T-helper 1 cell (primary cell): ENCODE measurements at places on chromosomes 5 and 9.

DNA sequence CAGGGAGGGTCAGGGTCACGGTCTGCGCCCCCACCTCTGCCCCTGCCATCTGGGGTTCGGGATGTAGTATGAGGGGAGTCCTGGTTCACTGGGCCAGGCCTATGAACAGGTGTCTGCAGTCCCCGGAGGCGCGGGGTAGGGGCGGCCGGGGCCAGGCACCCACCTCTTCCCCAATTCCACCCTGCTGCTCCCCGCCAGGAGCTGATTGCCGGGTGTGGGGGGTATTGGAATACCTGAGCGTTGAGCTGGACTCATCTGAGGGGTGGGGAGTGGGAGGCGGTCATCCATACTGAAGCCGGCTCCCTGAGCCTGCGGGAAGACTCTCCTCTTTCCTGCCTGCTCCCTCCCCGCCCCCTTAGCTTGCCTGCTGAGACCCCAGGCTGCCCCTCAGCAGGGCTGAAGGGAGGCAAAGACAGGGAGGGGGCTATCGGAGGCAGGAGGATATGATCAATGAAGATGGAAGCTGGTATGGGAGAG, 679 bp downstream of the SLC6A7 start:
- DNase-seq: no peak

DNA sequence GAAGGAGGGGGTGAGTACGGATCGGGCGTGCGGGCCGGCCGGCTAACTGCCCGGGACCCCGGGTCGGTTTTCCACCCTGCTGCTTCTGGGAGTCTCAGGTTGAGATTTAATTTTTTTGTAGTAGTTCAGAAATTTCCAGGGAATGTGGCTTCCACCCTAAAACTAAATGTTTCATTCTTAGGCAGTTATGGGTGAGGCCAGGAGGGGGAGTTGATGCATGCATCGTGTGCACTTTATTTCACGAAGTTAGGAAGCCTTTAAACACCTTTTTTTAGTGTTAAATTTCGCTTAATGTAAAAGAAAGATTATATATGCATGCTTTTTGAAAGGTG, 905 bp downstream of the CDK9 start:
- DNase-seq: no peak

DNA sequence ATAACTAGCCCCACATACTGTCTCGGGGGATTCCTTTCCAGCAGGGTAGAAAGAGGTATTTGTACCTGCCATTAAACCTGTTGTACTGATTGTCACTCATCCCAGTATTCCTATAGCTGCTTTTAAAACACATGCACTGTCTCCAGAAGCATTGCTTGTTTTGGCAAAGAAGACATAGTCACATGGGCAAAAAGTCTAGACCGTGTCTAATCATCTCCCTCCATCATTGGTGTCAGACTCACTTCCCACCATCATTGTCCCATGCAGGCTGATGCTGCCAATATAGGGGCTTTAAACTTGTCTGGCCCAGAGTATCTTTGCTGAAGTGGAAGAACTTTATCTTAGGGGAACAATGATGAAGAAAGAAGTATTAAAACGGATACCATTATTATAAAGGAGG, 12.6 kb downstream of the DNAJC21 start:
- DNase-seq: no peak

GRCh38 chr5:89441965-89442364, 559.0 kb upstream of the MEF2C start:
- DNase-seq: no peak

GRCh38 chr9:96508227-96508940, 58.4 kb downstream of the HABP4 start:
- no peak for DNase-seq

- no peak for DNase-seq
Measured at GRCh38 chr5:133370036-133370831, 242.1 kb downstream of the FSTL4 start.

DNA sequence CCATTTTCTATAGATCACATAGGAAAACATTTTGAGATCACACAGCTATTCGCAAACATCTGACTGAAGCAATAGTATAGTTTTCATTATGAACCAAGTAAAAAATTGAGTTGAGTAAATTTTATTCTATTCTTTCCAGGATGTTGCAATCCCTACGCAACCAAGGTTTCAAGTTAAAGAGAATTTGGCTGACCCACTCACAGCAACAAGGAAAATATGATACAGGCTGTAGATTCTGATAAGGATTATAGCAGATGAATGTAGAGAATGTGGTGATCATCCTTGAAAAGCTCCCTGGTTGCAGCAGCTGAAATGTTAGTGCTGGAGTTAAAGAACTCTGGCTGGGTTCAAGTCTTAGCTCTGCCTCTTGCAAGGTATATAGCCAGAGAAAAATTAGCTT, 4.7 kb downstream of the ABCA1 start:
- no peak for DNase-seq

DNA sequence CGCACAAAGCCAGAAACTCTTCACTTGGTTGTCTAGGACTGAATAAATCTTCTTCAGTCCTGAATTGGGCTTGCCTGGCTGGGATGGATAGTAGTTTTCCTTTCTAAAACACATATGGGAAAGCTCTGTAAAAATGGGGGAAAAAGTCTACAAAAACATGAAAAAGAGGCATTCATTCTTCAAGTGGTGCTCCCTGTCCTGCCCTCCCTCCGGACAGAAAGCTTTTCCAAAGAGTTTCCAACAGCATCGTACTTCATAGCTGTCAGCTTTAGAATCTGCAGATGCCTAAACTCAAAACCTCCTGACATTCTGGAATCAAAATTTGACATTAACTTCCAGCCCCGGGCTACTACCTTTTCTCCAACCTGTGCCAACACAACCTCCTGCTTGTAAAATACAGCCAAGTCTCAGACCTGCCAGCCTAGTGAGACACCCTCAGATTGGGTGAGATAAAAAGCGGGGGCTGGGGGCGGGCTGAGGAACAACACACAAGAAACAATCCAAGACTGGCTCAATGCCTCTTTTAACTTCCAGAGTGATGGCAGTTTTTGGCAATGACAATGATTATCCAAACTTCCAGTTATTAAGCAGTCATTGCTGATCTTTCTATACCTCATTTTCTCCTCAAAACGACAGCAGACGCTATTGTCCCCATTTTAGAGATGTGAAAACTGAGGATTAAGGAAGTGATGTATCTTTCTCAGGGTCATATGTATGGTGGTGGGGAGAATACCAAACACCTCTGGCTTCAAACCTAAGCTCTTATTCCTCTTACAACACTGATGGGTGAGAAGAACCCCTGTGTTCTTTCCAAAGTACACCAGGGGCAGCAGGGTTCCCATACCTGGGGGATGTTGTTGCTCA, 1.3 kb downstream of the TNC start:
- no peak for DNase-seq

DNA sequence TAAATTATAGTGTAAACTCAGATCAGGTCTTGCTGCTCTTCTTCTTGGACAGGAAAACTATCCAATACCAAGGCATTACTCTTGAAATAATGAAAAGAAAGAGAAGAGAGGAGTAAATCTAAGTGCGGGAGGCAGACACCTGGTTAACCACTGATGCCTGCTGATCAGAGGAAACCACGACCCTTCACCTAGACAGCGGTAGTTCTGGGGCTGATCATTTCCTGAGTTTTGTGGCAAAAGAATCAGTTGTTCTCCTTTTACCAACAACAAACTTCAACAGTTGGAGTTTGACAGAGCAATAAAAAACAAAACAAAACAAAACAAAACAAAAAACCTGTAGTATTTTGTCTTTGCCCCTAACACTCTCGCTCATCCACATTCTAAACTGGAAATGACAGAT, 3.0 kb downstream of the RLN1 start:
- DNase-seq: no peak

DNA sequence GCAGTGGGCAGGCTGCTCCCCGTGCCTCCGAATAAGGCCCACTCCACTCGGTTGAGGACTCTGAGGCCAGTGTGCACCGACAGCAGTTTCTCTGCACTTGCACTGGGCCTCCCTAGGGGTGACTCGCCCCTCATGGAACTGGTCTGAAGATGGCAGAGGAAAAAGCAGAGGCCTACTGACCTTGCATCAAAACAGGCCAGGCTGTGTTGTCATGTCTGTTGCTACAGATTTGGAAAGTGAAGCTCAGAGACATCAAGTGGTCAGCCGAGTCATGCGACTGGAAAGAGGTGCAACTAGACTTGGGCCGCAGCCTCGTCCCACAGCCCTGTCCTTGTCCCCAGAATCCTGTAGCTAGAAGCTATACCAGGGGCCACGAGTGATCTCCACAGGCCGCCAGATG, 78.3 kb downstream of the DCP2 start:
- no peak for DNase-seq

DNA sequence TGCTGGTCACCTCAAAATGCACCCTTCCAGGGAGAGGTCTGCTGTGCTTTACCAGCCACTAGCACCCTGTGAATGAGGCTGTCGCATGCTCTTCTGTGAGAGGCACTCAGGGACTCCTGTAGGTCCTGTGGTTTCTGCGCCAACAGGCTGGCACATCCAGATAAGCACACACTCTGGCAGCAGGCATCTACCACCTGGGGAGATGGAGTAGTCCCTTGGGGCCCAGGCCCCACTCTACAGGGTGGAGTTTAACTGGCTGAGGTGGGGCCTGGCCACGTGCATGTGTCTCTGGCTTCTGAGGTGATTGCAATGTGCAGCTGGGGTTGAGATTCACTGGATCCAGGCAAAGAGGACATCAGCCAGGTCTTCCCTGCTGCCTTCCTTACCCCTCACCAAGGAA, 32.3 kb downstream of the TMEM174 start:
- no peak for DNase-seq
